ENCODE measurements at places on chromosomes 7 and 10. TPM values are rescaled to one million over a fixed set of nuclear protein-coding genes. Genes with fewer than 3 reads are reported as not detected.

The PAXIP1 gene
- 11.3 TPM for total RNA-seq

The PLCE1 gene
- total RNA-seq, result 10.6 TPM

The GDF2 gene
- 0.23 TPM for total RNA-seq

The DPYSL4 gene
- total RNA-seq, result 50.3 TPM

The ATOH7 gene
- total RNA-seq, result 0.69 TPM

The ABI1 gene
- 85.6 TPM for total RNA-seq

The TLX1 gene
- total RNA-seq, result not detected

The ANLN gene
- total RNA-seq, result 8.3 TPM

The CLDN4 gene
- 0.69 TPM for total RNA-seq

The ADAM22 gene
- 103 TPM for total RNA-seq

The C10orf120 gene
- total RNA-seq, result not detected

The ANK3 gene
- 291 TPM for total RNA-seq

The ZNF467 gene
- 3.2 TPM for total RNA-seq

The GPRIN2 gene
- 31.8 TPM for total RNA-seq

The ACBD7 gene
- total RNA-seq, result 54.2 TPM

The ECHDC3 gene
- 1.6 TPM for total RNA-seq

The EVX1 gene
- not detected for total RNA-seq

The ZCWPW1 gene
- total RNA-seq, result 2.1 TPM

All from diencephalon (tissue), 1 donor.